Anterior cingulate cortex (tissue), 58 donors: ENCODE measurements at places on chromosomes 2 and 18.

GRCh38 chr2:195498839-195499490, 158.1 kb upstream of the SLC39A10 start:
- DNase-seq, result no peak

DNA sequence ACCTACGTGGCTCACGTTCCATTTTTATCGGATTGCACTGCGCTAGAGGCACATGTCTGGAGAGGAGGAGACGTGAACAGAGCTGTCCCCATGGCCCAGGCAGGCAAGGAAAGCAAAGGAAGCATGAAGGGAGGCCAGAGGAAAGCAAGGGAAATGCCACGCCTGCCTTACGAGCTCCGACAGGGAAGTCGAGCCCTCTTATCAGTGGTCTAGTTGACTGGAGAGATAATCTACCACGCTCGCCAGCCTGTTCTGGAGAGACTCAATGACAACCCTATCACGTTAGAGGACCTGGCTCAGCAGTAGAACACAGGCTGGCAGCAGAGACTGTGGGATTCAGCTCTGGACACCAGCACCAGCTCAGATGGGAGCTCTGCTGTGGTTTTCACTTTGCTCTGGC, 202.6 kb upstream of the ID2 start:
- no peak for DNase-seq

GRCh38 chr2:236876642-236877041, 209.0 kb upstream of the COPS8 start:
- no peak for DNase-seq

GRCh38 chr2:21427606-21428005, 303.8 kb downstream of the TDRD15 start:
- no peak for DNase-seq

GRCh38 chr2:133894429-133894828, 326.2 kb upstream of the NCKAP5 start:
- DNase-seq, result no peak

- DNase-seq, result no peak
These were observed 26.6 kb downstream of the NHEJ1 start for GRCh38 chr2:219133976-219134375.

GRCh38 chr2:119637371-119637770, 41.6 kb upstream of the TMEM177 start:
- no peak for DNase-seq

DNA sequence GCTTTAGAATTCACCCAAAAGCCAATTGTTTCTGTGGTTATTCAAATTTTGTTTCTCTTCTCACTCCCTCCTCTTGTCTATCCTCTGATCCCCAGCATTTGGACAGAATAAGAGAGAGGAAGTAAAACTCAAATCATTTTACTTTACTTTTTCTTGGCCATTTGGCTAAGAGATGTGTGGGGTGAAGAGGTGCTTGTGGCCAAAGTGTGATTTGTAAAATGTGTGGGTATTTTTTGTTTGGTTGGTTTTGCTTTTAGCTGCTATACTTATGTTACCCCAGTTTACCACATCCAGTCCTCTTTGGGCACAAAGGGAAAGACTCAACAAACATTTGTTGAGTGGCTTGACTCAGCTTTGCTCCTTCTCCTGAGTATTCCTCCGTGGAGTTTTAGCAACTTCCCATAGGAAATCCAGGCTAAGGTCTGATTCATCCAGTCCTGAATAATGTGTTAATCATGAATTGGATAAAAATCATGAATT, 109.1 kb upstream of the CYP1B1 start:
- no peak for DNase-seq
